ENCODE measurements at places on chromosomes 3 and 15.
A peak's percentile ranks its signal among the peaks of the same experiment; 100 is the strongest.

DNA sequence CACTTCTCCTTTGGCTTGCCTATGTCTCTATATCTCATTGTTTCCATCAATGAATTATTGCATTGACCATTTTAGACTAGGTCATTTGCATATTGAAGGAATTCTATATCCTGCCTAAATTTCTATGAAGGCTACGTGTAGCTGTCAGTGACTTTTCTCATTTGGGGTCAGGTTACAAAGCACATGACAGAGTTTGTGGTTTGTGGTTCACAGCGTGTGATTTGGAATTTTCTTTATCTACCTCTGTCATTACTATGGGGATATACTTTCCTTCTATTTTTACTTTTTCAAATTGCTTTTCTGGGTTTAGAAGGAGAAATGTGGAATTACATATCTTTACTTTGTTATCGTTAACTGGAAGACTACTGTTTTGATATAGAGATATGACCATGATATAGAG lies 317.3 kb upstream of the CFAP20DC start:
- peak; percentile 71 for DNase-seq

- DNase-seq, result no peak
Measured at GRCh38 chr15:38611228-38611627, 46.6 kb upstream of the RASGRP1 start.

GRCh38 chr3:28053759-28054158 lies 187.7 kb upstream of the CMC1 start:
- DNase-seq, result peak; percentile 90

DNA sequence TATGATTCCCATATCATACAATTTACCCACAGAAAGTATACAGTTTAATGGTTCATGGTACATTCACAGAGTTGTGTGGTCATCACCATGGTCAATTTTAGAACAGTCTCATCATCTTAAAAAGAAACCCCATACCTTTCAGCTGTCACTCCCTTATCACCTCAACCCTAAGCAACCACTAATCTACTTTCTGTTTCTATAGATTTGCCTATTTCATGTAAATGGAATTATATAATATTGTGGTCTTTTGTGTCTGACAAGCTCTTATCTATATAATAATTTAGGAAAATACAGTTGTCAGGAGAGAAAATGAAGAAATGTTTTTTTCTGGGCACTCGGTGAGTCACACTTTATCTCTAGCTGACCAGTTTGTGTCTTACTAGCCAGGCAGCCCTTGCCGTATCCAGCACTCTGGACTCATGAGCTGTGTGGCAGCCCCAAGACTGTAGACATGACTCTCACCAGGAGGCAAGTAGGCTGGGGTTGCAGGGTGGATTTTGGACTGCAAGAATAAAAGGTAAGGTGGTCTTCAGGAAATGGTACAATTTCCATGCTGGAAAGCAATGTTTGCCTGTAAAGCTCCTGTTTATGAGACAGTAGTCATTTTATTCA lies 234.6 kb downstream of the THRB start:
- DNase-seq, result no peak

DNA sequence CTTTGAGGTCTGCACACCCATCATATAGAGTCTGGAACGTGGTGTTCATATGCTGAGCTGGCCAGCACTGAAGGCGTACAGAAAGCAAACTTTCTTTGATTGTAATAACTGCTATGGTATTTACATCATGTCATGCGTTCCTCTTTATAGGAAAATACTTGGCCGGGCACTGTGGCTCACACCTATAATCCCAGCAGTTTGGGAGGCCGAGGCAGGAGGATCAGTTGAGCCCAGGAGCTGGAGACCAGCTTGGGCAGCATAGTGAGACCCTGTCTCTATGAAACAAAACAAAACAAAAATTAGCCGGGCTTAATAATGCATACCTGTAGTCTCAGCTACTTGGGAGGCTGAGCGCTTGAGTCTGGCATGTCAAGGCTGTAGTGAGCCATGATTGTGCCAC lies 3.4 kb upstream of the SNX22 start:
- no peak for DNase-seq

DNA sequence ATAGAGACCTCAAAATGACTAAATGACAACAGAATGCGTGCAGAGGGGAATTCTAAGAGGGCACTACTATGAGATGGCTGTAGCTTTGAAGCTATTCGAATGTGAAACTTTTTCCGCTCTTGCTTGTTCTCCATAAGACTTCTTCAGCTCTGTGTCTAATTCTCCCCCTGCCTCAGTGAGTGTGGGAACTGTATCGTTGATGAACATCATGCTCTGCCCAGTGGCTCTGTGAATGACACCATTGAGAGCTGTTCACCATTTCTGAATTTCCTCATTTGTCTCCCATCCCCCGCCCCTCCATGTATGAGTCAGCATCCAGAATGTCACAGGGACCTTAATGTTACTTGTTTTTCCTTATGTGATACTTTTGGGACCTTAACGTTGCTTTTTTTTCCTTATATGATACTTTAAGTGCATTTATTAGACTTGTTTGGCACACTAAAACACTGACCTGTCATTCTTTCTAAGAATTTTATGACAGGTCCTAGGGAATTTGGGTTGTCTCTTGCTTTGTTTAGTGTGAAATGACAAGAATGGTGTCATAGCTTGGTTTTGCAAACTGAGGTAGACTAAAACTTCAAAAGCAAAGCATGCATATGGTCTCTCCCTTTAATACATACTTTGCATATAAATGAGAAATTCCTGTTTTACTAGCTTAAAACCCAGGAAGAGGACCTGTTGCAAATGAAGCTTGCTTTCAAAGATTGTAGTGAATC lies 99.6 kb downstream of the FNDC3B start:
- DNase-seq, result peak; percentile 68

DNA sequence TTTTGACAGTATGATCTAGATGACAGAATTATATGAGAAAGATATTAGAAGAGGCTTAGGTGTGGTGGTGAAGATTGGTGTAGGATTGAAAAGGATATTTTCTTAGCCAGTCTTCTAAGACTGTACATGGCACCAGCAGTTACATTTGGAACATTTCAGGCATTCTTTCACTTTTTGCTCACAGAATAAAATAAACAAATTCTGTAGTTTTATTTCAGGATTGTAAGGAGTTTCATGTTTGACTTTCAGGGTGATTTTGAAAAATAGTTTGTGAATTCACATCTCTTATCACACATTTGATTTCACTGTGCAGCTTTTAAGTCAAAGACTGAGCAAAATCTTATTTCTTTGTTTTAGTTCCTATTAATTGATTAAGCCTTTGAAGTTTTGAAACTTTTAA lies 27.1 kb downstream of the DNAJC13 start:
- DNase-seq, result no peak

DNA sequence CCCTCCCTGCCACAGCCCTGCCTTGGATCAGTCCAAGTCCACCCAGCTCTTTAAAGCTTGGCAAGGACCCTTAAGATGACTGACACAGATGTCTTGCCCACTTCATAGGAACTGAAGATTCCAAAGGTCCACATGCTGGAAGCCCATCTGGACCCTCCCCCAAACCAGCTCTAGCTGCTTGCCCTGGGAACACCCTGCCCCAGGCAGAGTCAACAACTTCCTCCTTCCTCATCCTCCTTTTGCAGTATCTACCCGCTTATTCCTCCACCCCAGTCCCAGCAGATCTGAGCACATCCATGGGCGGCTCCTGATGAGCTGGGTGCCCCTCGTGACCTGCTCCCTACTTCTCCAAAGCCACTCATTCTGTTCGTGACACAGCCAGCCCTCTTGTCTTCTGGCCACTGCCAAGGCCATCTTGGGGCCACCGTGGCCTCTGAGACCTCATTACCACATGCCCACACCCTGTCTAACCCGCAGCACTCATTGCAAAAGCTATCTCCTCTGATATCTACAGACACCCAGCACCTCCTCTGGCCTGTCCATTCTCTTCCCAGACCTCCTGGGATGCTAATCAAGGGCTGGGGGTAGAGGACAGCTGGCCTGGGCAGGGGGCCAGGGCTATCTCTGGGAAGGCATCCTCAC lies 2.0 kb upstream of the PFKFB4 start:
- DNase-seq, result no peak

DNA sequence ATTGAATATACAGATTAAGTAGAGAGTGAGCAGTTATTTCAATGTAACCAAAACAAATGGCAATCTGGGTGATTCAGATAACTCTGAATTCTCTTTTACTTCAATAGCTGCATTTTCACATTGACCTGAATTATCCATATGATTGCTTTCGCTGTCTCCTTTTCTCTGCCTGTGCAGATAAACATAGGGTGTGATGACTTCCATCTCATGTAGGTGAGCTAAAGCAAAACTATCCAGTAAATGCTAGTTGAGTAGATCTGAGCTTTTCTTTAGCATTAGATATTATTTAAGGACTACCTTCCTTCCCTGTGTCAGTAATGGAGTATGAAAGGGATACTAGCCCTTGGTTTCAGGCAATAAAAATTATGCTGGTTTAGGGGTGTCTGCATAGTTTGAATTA lies 288.6 kb downstream of the OXSM start:
- DNase-seq, result no peak

DNA sequence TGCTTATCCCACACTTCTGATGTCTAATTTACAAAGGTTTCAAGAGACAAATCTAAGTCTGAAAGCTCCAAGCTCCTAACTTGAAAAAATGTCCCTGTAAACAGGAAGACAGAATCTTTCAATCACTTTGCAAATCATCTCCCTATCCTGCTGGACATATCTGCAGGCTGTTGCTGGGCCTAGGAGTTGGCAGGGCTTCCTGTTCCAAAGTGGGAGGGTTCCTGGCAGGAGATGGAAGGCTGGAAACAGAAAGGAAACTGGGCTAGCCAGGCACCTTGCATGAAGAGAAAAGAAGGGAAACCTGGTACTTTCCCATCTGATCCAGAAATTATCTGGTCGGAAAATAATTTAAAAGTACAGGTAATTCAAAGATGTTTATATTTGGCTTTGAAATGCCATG lies 227.3 kb upstream of the IL12A start:
- peak; percentile 25 for DNase-seq

DNA sequence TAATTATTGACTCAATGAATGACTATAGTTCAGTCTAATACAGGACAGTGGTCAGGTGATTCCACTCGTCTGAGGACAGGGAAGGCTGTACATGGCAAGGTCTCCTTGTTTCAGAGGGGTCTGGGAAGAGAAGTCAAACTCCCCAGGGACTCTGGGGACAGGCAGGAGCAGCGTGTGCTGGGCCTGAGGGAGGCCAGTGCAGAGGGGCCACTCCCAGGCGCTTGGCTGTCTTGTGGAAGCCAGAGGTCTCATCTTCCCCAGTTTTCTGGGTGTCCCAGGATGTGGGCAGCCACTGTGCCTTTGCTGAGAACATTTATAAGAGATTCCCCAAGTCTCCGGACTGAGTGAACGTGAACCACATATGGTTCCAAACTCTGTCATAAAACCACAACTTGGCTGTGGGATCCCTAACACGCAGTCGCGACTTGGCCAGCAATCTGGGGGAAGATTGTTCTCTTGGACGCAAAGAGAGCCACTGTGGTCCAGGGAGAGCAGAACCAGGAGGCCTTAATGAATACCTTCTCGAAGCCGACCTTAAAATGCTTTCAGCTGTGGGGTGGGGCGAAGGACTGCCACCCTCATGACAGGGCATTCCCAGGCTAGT lies 30.4 kb downstream of the BHLHE40 start:
- DNase-seq, result no peak

- DNase-seq, result no peak
Measured at GRCh38 chr3:192958219-192958872, 40.7 kb upstream of the MB21D2 start.

DNA sequence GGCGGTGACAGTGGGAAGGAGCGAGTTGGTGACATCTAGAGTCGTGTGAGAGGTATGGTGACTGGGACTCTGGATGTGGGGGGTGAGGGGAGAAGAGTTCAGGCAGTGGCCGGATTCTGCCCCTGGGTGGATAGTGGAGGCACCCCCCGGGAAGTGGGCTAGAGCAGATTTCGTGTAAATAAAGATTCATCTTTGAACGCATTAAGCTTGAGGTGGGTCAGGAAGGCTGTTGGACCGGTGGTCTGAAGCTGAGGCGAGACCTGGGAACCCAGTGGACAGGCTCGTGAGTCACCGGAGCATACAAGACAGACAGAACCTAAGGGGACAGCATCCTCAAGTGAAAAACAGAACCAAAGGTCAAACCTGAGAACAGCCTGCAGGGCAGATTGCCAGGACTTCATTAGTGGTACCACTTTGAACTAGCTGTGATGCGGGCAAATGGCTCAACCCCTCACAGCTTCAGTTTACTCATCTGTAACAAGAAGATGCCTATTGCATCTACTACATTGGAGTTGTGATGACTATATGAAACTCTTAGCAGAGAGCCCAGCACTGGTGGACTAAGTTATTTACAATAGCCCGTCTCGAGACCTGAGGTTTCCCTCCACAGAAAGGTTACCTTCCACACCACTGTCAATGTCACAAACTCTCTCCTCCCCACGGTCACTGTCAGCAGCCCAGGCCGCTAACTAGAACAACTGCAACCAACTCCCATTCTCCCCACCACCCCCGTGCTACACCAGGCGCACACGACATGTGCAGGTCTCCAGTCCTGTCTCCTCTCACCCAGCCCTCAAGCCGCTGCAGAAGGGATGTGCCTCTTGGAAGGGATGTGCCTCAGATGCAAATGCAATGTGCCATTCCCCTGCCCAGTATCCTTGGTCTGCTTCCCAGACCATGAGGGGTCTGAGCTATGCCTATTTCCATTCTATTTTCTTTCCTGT lies 901 bp upstream of the CLN6 start:
- peak; percentile 19 for DNase-seq

- no peak for DNase-seq
Measured at GRCh38 chr15:100672959-100673358, 70.6 kb downstream of the ASB7 start.

GRCh38 chr15:53841651-53842050 lies 82.2 kb upstream of the WDR72 start:
- no peak for DNase-seq

GRCh38 chr3:130688697-130689470 lies 57.7 kb downstream of the PIK3R4 start:
- peak; percentile 24 for DNase-seq

DNA sequence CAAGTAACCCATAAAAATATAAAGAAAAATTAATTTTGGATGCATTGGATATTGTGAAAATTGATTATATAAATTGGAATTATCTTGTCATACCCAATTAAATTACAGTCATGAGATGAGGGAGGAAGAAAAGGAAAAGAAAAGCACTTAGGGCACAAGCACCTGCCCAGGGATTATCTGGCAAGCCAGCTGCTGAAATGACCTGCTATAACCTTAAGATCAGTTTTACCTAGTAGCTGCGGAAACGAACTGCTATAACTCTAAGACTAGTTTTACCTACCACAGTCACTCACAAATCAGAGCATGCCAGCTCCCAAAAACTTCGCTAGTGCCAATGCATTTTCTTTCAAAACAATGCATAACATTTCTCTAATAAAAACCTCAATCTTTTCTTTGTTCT lies 26.2 kb downstream of the LRRFIP2 start:
- no peak for DNase-seq

DNA sequence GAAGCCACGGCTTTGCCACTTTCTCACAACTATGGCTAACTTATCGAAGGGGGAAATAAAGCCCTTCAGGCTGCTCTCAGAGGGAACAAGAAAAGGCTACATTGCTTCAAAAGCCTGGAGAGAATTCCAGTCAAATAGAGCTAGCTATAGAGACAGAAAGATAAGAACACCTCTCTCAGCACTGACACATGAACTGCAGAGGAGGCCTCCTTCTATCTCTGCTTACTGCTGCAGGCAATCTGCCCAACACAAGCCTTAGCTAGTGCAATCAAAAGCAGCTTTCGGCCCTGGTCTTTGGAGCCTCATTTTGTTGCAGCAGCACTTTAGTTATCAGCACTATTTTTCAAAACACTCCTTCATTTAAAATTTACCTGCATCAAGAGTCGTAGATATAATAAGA lies 118.4 kb upstream of the ROBO1 start:
- peak; percentile 10 for DNase-seq

- DNase-seq, result peak; percentile 55
Measured at GRCh38 chr15:78810362-78811123, 721 bp downstream of the ADAMTS7 start.

GRCh38 chr3:128575777-128576176 lies 74.8 kb downstream of the RPN1 start:
- DNase-seq, result no peak

All from fibroblast of skin of right biceps (primary cell).